MG63 (cell line): ENCODE measurements at places on chromosomes 6 and 20. TPM values are rescaled to one million over a fixed set of nuclear protein-coding genes. Genes with fewer than 3 reads are reported as not detected.

The PAX1 gene
- not detected in 2 replicates for total RNA-seq

The TINAG gene
- total RNA-seq, result not detected in 2 replicates

The SLC25A27 gene
- 0.32 and 15.2 TPM in 2 replicates for total RNA-seq

The SSTR4 gene
- total RNA-seq, result not detected in 2 replicates

The PYGB gene
- total RNA-seq, result 49.2 and 67.8 TPM in 2 replicates

The GSTA4 gene
- 15.3 and 28.5 TPM in 2 replicates for total RNA-seq

The GABRR1 gene
- not detected in 2 replicates for total RNA-seq

The TRIM10 gene
- not detected in 2 replicates for total RNA-seq

The TREM2 gene
- total RNA-seq, result not detected in 2 replicates

The ERVFRD-1 gene
- total RNA-seq, result not detected in 2 replicates

The ANKRD66 gene
- not detected in 2 replicates for total RNA-seq
